ENCODE measurements at places on chromosomes 16 and 17.

- DNase-seq: no peak
These were observed 95.7 kb downstream of the RBFOX3 start for GRCh38 chr17:79515110-79515509.

GRCh38 chr16:56682703-56683397 lies 580 bp downstream of the MT1X start:
- no peak for DNase-seq

DNA sequence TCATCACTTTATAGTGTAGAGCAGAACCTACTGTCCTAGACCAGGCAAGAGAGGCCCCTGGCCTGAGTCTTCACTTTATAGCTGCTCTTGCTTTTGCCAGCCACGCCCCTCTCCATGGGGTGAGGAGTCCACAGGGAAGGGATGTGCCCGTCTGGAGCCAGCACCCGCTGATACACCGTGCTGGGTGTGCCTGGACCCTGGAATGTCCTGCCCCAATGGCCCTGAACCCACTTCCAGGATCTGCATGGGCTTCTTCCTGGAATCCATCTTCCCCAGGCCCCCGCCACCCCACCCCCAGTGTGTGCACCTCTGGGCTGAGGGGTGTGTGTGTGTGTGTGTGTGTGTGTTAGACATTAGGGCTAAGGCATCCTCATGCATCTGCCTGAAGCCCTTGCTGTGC lies 44.9 kb downstream of the MEOX1 start:
- no peak for DNase-seq

GRCh38 chr16:72246423-72246822 lies 74.5 kb upstream of the PMFBP1 start:
- no peak for DNase-seq

DNA sequence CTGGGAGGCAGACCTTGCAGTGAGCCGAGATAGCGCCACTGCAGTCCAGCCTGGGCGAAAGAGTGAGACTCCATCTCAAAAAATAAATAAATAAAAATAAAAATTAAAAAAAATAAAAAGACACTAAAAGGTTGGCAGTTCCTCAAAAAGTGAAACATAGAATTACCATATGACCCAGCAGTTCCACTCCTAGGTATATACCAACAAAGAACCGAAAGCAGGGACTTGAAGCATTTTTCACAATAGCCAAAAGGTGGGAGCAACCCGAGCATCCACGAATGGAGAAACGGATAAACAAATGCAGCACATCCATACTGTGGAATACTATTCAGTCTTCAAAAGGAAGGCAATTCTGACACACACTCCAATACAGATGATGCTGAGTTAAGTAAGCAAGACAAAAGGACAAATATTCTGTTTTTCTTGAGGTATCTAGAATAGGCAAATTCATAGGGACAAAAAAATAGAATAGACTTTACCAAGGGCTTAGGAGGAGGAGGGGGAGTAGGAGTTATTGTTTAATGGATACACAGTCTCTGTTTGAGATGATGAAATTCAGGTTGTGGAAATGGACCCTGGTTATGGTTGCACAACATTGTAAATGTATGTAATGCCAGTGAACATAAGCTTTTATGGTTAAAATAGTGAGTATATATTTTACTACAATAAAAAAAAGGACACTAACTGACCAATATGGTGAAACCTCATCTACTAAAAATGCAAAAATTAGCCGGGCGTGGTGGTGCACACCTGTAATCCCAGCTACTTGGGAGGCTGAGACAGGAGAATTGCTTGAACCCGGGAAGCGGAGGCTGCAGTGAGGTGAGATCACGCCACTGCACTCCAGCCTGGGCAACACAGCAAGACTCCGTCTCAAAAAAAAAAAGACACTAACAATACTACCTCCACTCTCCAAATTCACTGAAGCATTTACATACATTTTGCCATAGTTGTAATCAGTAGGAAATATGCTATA lies 27.0 kb upstream of the SLC35B1 start:
- no peak for DNase-seq

DNA sequence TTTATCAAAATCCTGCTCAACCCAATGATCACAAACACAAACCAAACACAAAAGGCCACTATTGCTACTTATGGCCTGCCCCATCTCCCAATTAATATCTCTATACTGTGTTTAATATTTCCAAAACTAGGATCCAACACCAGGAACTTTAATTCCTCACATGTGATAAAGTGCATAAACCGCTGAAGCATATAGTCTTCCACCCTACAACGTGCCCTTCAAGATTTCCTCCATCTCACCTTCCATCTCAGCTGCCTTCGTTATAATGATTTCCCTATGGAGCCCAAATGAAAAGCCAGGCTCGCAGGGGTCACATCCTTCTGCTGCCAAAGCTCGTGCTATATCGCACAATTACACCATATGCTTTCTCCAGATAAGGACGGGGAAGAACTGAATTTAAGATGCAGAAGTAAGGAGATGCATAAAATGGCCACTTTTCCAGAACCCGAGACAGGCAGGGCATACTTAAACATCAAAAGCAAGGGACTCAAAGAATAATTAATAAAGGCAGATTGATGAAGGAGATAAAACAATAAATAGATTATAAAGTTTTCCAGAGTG lies 1.8 kb downstream of the MYH10 start:
- DNase-seq: no peak

- no peak for DNase-seq
These were observed 268.2 kb downstream of the STX8 start for GRCh38 chr17:9307313-9307998.

DNA sequence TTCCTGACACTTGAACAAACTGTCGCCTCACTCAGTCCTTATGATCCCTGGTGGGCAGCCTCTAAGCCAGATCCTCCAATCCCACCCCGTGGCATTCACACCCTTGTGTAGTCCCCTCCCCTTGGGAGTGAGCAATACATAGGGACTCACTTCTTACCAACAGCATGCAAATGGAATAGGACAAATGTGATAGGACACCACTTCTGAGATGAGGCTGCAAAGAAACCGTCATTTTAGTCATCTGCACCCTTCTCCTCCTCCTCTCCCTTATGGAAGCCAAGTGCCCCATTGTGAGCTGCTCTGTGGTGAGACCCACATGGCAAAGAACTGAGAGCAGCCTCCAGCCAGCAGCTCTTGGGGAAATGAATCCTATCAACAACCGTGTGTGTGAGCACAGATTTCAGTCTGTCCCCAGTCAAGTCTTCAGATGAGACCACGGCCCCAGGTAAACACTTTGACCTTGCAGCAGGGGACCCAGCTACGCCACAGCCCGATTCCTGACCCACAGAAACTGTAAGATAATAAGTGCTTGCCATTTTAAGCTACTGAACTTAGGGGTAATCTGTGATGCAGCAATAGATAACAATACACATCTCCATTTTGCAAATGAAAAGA lies 46.9 kb downstream of the ZFHX3 start:
- DNase-seq: no peak

DNA sequence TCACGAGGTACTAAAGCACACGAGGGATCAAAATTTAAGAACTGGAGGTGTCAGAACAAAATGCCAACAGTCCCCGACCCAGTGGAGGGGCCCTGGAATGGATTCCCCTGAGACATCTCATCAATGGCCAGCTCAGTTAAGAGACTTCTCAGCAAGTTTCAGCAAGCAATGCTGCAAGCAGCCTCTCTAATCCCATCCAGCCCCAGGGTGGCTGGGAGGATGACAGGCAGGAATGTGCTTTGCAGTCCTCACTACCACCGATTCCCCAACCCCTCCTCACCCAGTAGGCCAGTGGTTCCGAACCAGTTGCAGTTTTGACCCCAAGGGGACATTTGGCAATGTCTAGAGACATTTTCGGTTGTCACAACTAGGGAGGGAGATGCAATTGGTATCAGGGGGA lies 8.7 kb downstream of the GPRC5B start:
- no peak for DNase-seq

- no peak for DNase-seq
These were observed 40.4 kb upstream of the HELZ start for GRCh38 chr17:67285360-67285759.

- no peak for DNase-seq
These were observed 14.0 kb upstream of the TEX2 start for GRCh38 chr17:64276961-64277505.

DNA sequence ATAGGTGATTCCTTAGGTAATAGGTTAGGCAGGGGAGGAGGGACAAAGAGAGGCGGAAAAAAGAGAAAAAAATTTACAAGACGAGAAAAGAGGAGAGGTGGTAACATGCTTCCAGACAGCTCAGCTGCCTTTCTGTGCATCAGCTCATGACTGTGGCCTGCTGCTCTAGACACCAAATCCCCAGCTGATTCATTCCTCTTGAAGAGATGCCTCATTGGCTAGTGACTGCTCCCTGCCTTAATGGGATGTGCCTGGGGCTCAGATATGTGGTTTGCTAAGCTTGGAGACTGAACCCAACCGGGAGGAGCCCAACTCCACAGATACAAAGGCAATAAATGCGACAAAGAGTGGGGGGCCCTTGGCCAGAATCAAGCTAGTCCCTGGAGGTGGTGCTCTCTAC lies 105.9 kb upstream of the FAM20A start:
- DNase-seq: no peak

DNA sequence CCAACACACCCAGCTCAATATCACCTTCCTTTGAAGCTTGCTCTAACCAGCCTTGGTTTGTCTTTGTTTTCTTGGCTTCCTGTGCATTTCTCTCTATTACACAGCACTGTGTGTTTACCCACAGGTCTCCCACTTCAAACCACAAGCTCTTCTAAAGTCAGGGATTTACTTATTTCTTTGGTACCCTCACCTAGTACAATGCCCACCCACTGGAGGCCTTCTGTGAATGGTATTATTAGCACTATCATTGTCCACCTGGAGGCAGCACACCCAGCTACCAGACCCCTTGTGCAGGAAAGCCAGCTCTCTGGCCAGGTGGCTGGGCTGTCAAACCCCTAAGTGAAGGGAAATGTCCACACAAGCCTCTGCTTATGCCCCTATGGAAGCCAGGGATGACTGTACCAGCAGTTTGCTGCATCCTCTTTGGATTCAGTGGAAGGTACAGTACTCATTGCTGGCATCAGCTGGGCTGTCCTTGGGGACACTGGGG lies 9.4 kb upstream of the TOP2A start:
- no peak for DNase-seq

- no peak for DNase-seq
These were observed 7.0 kb upstream of the SCPEP1 start for GRCh38 chr17:56970974-56971373.

DNA sequence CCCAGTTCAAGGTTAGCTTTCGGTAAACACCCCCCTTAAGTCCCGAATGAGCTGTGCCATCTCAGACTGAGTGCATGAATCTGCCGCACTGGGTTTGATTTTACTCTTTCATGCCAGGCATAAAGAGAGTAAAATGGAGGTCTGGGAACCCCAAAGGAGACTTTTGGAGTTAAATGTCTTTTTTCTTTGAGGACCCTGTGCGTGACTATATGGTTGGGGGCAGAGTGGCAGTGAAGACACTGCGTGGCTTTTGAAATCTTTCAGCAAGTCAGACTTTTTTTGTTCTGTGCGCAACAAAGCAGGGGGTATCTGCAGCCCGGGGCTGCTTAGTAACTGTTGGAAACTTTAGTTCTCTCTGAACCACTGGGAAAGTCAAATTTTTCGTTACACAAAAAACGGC lies 392.9 kb upstream of the SALL1 start:
- no peak for DNase-seq

- no peak for DNase-seq
These were observed 288 bp downstream of the ANKRD40CL start for GRCh38 chr17:50767030-50767429.

DNA sequence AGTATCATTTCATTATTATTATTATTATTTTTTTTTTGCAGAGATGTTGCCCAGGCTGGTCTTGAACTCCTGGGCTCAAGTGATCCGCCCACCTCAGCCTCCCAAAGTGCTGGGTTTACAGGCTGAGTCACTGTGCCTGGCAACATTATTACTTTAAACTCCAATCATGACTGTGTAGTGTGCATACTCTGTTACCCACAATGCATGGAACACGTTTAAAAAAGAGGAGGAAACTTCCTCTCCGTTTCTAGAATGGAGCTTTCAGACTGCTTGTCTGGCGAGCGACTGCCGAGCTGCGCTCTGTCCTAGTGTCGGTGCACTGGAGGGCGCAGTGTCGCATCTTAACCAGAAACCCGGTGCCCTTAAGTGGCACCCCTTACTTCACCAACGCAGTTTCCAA lies 22.1 kb upstream of the FASN start:
- DNase-seq: no peak

GRCh38 chr16:8388684-8389083 lies 201.6 kb downstream of the TMEM114 start:
- DNase-seq: no peak

DNA sequence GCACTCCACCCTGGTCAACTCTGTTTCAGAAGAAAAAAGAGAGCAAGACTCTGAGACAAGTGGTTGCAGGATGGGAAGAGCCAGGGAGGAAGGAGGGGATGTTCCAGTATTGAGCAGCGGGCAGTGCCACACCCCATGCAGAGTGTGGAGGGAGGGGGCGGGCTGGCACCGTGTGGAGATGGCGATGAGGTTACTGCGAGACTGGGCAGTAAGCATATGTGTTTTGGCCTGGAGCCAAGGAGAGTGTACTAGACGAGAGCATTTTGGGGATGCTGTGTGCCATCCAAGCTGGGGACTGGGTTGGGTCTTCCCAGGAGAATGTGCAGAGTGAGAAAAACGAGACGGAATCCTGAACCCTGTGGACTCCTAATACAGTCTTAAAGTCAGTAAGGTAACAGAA lies 3.4 kb downstream of the TBC1D24 start:
- DNase-seq: no peak

- DNase-seq: no peak
These were observed 4.6 kb downstream of the PLCD3 start for GRCh38 chr17:45127548-45128300.

- no peak for DNase-seq
These were observed 109.6 kb downstream of the CNTNAP4 start for GRCh38 chr16:76386784-76387183.

DNA sequence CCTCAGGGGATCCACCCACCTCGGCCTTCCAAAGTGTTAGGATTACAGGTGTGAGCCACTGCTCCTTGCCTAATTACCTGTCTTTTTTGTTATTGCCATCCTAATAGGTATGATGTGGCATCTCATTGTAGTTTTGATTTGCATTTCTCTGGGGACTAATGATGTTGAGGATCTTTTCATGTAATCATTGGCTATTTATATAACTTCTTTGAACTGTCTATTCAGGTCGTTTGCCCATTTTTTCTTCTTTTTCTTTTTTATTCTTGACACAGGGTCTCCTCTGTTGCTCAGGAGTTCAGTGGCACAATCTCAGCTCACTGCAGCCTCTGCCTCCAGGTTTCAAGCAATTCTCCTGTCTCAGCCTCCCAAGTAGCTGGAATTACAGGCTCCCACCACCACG lies 1.3 kb upstream of the TGFB1I1 start:
- DNase-seq: no peak

DNA sequence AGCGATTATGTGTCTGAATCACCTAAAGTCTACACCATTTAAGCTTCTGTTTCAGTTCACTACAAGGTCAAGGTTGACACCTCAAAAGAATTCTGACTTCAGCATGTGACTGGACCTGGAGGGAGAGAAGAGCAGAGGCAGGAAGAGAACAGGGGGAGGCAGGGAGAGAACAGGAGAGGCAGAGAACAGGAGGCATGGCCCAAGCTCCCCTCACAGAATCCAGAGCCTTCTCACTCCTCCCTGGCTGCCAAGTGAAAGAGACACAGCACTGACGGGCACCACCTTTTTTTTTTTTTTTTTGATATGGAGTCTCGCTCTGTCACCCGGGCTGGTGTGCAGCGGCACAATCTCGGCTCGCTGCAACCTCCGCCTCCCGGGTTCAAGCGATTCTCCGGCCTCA lies 11.4 kb downstream of the GGA2 start:
- DNase-seq: no peak

All from pulmonary artery endothelial cell (primary cell).